ENCODE measurements at places on chromosomes 16 and 17. TPM values are rescaled to one million over a fixed set of nuclear protein-coding genes. Genes with fewer than 3 reads are reported as not detected.
A peak's percentile ranks its signal among the peaks of the same experiment; 100 is the strongest.

Gene YPEL3
- 11.8 TPM for total RNA-seq

Gene EXOC3L1
- total RNA-seq, result 0.12 TPM

- peaks cover 9% of the 10 kb centered on the region for H3K36me3 ChIP-seq
- H3K4me3 ChIP-seq, result no peak overlapping the region
- H3K4me1 ChIP-seq, result no peaks in the 10 kb centered on the region
- no peaks in the 10 kb centered on the region for H3K27me3 ChIP-seq
- no peak overlapping the region for H3K27ac ChIP-seq
- no peak for DNase-seq
Observed at GRCh38 chr17:19780846-19781245, 32.7 kb upstream of the ALDH3A1 start.

- H3K36me3 ChIP-seq, result no peaks in the 10 kb centered on the region
- DNase-seq, result no peak
- no peak overlapping the region for H3K27ac ChIP-seq
- no peaks in the 10 kb centered on the region for H3K4me1 ChIP-seq
- no peaks in the 10 kb centered on the region for H3K27me3 ChIP-seq
Observed at GRCh38 chr17:72176516-72176851, 55.7 kb downstream of the SOX9 start.

- H3K27me3 ChIP-seq, result peaks cover 35% of the 10 kb centered on the region
- H3K36me3 ChIP-seq, result no peaks in the 10 kb centered on the region
- H3K27ac ChIP-seq, result no peak overlapping the region
- DNase-seq, result no peak
Observed at GRCh38 chr17:35799942-35800341, 4.5 kb upstream of the MMP28 start.

DNA sequence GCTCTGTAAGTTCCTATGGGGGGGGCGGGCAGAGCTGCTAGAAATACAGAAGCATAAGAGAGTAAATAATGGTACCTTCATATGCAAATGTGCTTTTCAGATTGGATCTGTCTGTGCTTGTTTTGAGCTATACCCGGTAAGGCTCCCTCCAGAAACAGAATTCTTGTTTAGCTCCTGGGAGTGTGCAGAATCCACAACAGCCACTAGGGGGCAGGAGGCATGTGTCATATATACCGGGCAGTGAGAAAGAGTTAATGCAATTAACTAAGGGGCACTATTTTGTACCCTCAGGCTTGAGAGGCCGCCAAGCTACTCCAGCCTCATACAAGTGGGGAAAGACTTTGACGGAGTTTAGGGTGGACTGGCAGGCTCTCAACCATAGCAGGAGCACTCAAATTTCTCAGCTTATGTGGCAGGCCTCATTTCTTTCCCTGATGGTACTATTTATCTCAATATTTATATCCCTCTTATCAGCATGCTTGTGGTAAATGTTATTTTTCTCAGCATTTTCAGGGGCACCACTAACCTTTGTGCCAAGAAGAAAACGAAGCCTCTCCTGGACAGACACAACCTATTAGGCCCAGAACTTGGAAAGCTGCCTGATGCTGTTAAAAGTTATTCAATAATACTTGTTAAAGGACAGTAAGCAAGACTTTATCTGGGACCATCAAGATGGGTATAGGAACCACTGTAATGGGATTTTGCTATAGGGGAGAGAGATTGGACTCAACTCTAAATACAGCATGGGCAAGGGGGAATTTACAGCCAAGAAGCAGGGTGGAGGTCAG, 10.7 kb upstream of the CENPV start:
- no peak overlapping the region for H3K27ac ChIP-seq
- no peaks in the 10 kb centered on the region for H3K4me1 ChIP-seq
- no peaks in the 10 kb centered on the region for H3K36me3 ChIP-seq

Gene RAD51C
- total RNA-seq, result 78.8 TPM

DNA sequence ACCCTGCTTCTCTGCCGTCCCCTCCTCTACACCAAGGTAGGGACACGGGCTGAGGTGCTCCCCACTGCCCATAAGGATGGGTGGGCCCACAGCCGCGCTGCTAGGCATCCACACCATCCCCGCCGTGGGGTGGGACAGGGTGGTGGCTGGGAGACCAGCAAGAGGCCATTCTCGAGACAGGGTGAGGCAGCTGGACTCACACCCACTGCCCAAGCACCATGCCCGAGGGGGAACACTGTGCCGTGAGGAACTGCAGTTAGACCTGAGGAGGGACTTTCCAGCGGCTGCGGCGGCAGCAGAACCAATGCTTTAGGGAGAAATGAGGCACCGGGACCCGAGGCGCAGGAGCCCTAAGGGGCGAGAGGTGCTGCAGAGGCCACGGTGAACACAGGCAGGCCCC, 13.3 kb downstream of the PKD1 start:
- no peak overlapping the region for H3K27ac ChIP-seq
- no peaks in the 10 kb centered on the region for H3K4me1 ChIP-seq
- DNase-seq, result no peak

DNA sequence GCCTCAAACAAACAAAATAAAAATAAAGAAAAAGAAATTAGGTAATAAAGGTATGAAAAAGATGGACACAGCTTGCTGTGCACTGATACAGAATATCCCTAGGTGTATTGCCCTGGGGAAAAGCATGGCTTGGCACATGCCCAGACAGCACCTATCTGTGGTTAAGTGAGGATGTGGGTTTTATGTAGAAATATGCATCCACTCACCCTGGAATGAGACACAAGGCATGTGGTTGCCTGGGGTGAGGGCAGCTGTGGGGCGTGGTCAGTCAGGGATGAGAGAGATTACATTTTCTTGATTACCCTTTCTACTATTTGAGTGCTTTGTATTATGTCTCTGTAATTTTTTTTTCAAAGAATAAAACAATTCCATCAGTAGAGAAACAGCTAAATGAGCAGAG, 6.9 kb downstream of the PLLP start:
- H3K36me3 ChIP-seq, result no peaks in the 10 kb centered on the region
- DNase-seq, result peak; percentile 88
- H3K27me3 ChIP-seq, result peaks cover 16% of the 10 kb centered on the region
- H3K4me1 ChIP-seq, result peaks cover 26% of the 10 kb centered on the region

Gene KRTAP4-4
- total RNA-seq, result not detected

Gene KRTAP2-1
- total RNA-seq, result not detected

- no peak overlapping the region for H3K4me3 ChIP-seq
- H3K27ac ChIP-seq, result no peak overlapping the region
- H3K27me3 ChIP-seq, result no peaks in the 10 kb centered on the region
- DNase-seq, result no peak
Observed at GRCh38 chr17:72962106-72962505, 130.4 kb downstream of the SLC39A11 start.

DNA sequence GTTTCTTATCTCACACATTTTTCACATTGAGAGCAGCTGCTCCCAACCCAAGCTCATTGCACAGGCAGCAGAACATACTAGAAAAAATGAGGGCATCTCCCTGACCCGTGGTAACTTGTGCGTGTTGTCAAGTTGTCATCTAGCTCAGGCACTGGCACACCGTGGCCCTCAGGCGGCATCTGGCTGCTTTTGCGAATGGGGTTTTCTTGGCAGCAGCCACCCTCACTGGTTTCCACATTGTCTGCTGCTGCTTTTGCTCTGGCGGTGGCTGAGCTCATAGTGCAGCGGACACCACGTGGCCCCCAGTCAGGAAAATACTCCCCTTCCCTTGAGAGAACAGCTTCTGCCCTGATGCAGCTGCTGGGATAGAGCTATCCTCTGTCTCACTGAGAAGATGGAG, 9.4 kb upstream of the TEDC2 start:
- no peak for DNase-seq
- no peak overlapping the region for H3K27ac ChIP-seq
- no peaks in the 10 kb centered on the region for H3K4me1 ChIP-seq
- H3K27me3 ChIP-seq, result no peaks in the 10 kb centered on the region

Gene PABPN1L
- not detected for total RNA-seq

Gene SOX9
- not detected for total RNA-seq

DNA sequence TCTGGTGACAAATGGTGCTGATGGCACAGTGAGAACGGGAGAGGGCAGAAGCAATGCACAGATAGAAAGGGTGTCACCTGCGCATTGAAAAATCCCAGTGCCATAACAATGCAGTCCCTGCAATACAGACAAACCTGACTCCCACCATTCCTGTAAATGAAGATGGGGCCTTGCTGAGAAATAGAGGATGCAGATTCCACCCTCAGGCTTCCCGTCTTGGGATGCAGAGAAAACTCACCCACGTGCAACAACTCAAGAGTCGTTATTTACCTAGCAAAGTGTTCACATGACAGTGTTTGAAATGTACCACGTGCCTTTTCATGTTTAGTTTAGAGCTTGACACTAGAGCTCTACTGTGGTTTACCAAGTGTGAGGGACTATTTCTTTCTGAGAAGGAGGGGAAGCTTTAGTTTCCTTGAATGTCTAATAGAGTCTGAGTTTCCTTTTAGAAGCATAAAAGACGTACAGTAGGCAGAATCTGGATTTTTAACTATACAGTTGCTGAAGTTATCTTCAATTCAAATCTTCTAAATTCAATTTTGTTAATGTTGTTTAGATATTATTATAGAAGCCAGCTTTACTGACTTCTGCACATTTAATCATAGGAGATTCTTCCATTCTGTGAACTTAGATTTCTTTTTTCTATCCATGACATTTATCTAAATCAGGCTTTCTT, 35.6 kb downstream of the WWOX start:
- H3K27ac ChIP-seq, result no peak overlapping the region
- H3K36me3 ChIP-seq, result peaks cover under 1% of the 10 kb centered on the region
- no peak overlapping the region for H3K4me3 ChIP-seq
- no peaks in the 10 kb centered on the region for H3K27me3 ChIP-seq

DNA sequence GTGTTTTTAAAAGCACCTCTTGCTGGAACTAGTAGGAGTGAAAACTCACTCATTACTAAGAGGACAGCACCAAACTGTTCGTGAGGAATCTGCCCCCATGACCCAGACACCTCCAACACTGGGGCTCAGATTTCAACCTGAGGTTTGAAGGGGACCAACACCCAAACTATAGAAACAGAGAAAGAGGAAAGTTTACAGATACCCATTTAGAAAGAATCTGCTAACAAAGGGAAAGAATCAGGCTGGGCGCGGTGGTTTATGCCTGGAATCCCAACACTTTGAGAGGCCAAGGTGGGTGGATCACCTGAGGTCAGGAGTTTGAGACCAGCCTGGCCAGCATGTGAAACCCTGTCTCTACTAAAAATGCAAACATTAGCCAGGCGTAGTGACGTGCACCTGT, 3.4 kb upstream of the CSNK1D start:
- H3K36me3 ChIP-seq, result peaks cover 9% of the 10 kb centered on the region
- DNase-seq, result no peak
- no peak overlapping the region for H3K4me3 ChIP-seq
- H3K27me3 ChIP-seq, result peaks cover 2% of the 10 kb centered on the region
- peaks cover 16% of the 10 kb centered on the region for H3K4me1 ChIP-seq
- peak overlapping the region; percentile 32 for H3K27ac ChIP-seq

DNA sequence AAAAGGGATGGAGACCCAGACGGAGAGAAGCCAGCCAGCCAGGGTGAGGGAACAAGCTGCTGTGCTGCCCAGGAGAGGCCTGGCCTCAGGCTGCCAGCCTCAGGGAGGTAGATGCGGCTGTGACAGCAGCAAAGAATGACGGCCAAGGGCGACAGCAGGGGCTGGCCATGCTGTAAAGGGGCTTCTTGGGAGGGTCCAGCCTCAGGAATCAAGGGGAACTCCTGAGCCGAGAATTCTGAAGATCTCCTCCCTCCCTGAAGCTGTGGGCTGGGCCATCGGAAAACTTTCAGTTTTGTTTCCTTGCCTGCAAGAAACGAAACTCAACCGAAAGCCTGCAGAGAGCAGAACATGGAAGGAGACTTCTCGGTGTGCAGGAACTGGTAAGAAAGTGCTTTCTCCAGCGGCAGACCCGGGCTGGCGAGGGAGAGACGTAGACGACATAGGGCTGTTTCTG, at the start of gene XAF1:
XAF1 (plus strand) TSS at position 316 of the 454 bp plus-strand sequence; CDS start at position 349, 33 bp downstream.
- peak within 1 kb of the TSS; percentile 89 for H3K27ac ChIP-seq
- peaks cover 36% of the 10 kb centered on the region for H3K36me3 ChIP-seq
- peak within 1 kb of the TSS; percentile 89 for H3K4me3 ChIP-seq
- peaks cover 54% of the 10 kb centered on the region for H3K4me1 ChIP-seq
- H3K27me3 ChIP-seq, result peaks cover 1% of the 10 kb centered on the region
- DNase-seq, result peak; percentile 92

DNA sequence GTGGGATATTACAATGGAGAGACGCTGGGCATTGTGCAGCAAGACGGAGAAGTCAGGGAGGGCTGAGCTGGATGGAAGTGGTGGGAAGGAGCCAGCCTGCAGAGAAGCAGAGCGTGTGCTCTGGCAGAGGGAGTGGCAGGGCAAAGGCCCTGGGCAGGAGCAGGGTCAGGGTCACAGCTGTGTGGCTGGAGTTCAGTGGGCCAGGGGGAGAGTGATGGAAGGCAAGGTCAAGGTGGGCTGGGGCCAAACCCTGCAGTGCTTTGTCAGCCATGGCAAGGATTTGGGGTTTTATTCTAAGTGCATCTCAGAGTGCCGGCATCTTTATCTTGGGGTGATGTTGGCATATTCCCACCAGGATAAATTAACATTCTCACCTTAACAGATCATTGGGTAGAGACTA, 31.9 kb upstream of the C16orf78 start:
- no peaks in the 10 kb centered on the region for H3K4me1 ChIP-seq
- no peak for DNase-seq
- no peak overlapping the region for H3K4me3 ChIP-seq
- H3K36me3 ChIP-seq, result no peaks in the 10 kb centered on the region
- H3K27me3 ChIP-seq, result no peaks in the 10 kb centered on the region

GRCh38 chr17:4393806-4394205, 27.3 kb upstream of the UBE2G1 start:
- no peak overlapping the region for H3K27ac ChIP-seq
- DNase-seq, result no peak
- H3K36me3 ChIP-seq, result no peaks in the 10 kb centered on the region
- H3K4me3 ChIP-seq, result no peak overlapping the region
- H3K27me3 ChIP-seq, result no peaks in the 10 kb centered on the region

DNA sequence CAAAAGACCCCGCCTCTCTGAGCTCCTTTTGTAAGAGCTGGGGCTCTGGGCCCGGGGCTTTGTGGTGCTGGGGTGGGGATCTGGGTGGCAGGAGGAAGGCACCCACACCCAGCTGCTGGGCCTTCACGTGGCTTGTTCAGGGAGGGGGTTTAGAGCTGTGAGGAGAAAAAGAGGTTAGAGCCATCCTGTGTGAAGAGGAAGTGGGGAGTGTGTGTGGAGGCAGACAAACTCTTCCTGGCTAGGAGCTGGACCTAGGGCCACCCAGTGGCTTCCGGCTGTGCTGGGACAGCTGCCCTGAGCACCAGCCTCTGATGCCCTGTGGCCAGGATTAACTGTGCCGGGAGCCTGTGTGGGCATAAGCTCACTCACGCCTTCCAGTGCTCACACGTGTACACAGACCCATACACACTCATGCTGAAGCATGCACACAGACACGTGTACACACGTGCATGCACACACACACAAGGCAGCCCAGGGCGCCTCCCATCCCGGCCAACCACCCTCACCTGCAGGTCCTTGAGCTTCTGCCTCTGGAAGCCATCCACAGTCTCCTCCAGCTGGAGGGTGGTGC, 7.4 kb downstream of the CIBAR2 start:
- DNase-seq, result peak; percentile 75
- peak overlapping the region; percentile 54 for H3K4me3 ChIP-seq
- peaks cover 24% of the 10 kb centered on the region for H3K4me1 ChIP-seq
- H3K36me3 ChIP-seq, result no peaks in the 10 kb centered on the region
- peak overlapping the region; percentile 78 for H3K27ac ChIP-seq

Gene CNTNAP1
- total RNA-seq, result 3.0 TPM

Gene CCL17
- total RNA-seq, result 0.66 TPM

Gene SCO1
- total RNA-seq, result 43.4 TPM
